ENCODE measurements at places on chromosomes 5 and 9. TPM values are rescaled to one million over a fixed set of nuclear protein-coding genes. Genes with fewer than 3 reads are reported as not detected.
A peak's percentile ranks its signal among the peaks of the same experiment; 100 is the strongest.

- H3K27me3 ChIP-seq = no peaks in the 10 kb centered on the region
- no peak for DNase-seq
- peaks cover 16% of the 10 kb centered on the region for H3K4me1 ChIP-seq
These were observed 2.5 kb upstream of the FGF1 start for GRCh38 chr5:142688281-142688989.

DNA sequence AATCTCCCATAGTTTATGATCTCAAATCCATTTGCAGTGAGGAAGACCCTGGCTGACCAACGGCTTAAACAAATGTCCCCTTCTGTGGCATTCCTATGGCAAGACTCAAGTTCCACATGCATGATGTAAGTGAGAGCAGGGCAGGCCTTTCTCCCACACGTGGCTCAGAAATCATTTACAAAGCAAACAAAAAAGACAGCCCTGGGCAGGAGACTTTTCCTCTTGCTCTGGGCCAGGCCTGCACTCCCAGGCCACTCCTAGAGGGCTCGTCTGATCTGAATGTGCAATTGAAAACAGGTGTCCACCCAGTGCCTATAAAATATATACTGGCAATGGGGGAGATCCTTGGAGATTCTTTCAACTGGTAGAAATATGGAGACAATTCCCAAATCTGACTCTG is 123.1 kb downstream of the DMRT2 start:
- no peaks in the 10 kb centered on the region for H3K27me3 ChIP-seq
- no peaks in the 10 kb centered on the region for H3K36me3 ChIP-seq
- H3K4me3 ChIP-seq = no peak overlapping the region
- H3K27ac ChIP-seq = no peak overlapping the region
- DNase-seq = no peak
- H3K4me1 ChIP-seq = no peaks in the 10 kb centered on the region

DNA sequence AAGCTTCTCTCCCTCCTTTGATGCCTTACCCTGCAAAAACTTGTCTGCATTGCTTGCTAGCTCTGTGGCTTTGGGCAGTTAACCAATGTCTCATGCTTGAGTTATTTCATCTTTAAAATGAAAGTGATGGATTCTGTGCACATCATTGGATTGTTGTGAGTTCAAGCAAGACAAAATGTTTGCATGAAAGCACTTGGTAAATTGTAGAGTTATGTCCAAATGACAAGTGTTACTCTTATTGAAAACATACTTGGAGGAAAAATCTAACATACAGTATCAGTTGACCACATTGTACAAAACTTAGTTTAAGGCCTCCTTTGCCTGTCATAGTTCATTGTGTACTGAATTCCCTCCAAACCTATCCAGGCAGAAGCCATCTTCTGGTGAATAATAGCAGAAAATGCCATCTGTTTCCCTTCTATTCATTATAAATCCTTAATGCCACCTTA is 30.0 kb downstream of the TGFBR1 start:
- no peak overlapping the region for H3K27ac ChIP-seq
- no peaks in the 10 kb centered on the region for H3K27me3 ChIP-seq

DNA sequence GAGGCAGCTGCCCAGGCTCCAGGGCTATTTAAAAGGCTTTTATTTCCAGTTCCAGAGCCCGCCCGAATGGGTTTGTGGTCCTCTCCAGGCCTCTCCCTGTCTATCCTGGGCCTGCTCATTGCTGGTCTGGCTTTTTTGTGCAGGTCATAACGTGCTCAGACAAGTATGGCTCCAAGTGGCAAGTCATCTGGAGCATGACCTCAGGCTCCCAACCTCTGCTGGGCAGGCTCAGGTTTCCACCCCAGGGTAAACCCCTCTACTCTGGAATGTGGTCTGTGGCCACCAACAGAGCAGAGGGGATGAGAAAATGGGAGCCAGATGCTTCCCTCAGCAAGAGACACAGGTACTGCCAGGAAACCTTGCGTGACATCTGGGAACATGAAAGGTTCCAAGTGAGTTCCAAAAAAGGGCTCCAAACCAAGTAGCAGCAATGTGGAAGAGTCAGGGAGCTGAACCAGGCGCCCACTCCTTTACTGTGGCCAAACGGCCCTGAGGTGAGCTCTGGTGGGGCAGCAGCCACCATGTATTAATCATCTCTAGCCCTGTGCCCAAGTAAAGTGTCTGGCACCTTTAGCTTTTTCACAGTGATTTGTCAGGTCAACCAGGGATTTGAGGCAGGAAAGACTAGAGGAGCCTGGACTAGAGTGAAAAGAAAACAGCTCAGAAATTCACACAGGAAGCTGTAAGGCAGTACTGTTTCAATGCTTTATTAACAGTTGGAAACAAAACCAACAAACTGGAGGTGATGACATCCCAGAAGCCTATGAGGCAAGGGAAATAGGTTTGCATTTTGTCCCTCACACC is 25.7 kb downstream of the PCDHGC5 start:
- peak overlapping the region; percentile 74 for H3K4me3 ChIP-seq
- H3K27ac ChIP-seq = peak overlapping the region; percentile 84
- no peaks in the 10 kb centered on the region for H3K27me3 ChIP-seq
- H3K36me3 ChIP-seq = peaks cover 16% of the 10 kb centered on the region

PCDHGC4 gene
- total RNA-seq = 2.4 TPM

PCDHGB2 gene
- total RNA-seq = 2.8 TPM
